ENCODE measurements at places on chromosomes 12 and 14.

DNA sequence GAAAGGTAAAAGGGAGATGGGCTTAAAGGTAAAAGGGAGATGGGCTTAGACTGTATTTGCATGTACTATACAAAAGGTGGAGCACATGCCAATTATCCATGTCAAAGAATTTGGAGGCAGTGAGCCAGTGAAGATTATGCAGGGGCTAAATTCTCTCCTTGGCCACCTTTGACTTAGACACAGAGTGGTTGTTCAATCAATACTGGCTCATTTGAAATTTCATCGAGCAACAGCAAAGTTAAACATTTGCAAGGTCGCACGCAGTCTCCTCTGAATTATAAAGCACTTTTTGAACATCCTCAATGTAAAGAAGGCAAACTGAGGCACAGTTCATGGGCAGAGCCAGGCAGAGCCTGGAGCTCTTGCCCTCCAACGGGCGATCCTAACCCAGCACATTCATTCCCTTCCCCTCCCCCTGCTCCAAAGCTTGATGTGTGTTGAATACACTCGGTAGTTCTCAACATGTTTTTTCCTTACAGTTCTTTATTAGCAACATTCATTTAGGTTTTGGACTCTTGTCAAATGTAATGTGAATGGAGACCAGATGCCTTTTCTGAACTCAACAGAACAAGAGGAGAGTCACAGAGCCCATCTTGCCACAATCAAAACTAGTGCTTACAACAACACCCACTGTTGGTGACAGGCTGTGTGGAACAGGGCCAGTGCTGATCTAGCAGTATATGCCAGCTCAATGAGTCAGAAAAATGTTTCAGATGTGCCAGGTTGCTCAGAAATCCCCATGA is 169.7 kb upstream of the G2E3 start:
- DNase-seq = no peak

GRCh38 chr12:64679487-64680001 is 69.2 kb downstream of the RASSF3 start:
- DNase-seq = peak; percentile 13

DNA sequence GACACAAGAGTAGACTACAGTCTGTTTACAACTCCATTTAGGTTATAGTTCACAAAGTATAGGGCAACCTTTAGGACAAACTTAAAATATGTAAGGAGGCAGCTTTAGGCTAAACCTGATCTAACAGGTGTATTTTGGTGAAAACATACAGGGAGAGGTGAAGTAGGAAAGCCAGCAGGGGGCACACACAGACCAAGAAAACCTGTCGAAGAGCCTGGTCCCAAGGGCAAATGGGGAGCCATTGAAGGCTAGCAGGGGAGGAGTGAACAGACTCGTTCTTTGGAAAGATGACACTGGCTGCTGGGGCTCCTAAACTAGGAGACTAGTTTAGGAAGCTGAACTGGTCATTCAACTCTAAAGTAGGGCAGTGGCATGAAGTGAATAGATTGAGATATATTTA is 138.8 kb upstream of the WSCD2 start:
- peak; percentile 10 for DNase-seq

DNA sequence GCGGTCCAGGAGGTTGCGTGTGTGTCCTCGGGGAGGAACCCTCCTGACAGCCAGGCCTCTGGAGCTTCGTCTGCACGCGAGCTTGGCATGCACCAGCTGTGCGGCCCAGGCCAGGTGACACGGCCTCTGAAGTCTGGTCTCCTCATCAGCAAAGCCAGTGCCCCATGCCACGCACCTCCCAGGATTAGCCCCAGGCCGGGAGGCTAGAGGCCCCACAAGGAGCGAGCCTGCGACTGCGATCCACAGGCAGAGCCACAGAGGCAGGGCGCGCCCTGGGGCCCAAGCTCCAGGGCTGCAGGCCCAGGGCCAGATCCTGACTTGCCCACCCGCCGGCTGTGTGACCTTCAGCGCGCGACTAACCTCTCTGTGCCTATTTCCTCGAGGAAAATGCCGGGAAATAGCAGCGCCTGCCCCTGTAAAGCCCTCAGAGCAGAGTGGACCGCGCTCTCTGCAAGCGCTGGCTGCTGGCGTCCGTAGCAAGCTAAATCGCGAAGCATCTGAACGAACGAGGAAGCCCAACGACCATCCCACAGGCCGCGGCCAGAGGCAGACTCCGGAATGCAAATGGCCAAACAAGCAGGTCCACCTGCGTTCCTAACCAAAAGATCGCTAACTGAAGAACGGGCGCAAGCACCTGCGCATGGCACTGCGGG is 492 bp upstream of the BTBD6 start:
- no peak for DNase-seq

DNA sequence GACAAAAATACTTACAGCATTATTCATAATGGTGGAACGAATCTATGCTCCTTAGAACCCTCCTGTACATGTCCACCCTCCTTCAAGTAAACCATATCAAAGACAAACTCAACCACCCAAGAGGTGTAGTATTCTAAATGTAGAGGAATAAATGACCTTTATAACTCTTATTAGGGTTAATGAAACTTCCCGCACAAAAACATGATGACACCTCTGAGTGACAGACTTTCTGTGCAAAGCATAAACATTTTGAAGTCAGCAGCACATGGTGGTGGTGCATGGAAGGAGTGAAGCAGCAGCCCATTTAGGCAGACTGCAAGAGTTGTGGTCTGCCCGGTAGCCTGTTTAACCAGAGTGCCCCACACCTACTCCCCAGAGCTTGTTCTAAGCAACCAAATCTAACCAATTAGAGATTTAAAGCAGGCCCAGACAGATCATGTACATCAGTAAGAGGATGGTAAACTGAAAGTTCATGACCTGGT is 615 bp upstream of the ASB8 start:
- no peak for DNase-seq

DNA sequence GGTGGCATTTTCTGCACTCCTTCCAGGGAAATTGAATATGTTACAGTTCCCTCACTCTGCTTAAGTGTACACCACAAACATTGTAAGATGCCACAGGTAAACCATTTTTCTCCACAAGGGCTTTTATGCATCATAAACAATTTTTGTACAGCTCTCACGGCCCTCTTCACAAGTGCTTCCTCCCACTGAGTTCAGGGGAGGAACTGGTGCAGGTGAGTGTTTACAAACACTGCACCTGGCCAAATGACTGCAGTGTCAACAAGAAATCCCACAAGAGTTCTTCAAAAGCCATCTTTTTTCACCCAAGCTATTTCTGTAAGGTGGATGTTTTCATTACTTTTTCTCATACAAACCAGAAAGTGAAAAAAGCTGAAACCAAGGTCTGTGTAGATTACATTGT is 973.2 kb downstream of the AACS start:
- DNase-seq = peak; percentile 57

GRCh38 chr12:53058674-53059433 is 9.0 kb downstream of the TNS2 start:
- no peak for DNase-seq

- DNase-seq = no peak
Measured at GRCh38 chr12:77488041-77488620, 342.6 kb upstream of the NAV3 start.

GRCh38 chr14:93045211-93045674 is 70.5 kb downstream of the ITPK1 start:
- no peak for DNase-seq

GRCh38 chr14:50578433-50578832 is 18.5 kb downstream of the ATL1 start:
- no peak for DNase-seq

DNA sequence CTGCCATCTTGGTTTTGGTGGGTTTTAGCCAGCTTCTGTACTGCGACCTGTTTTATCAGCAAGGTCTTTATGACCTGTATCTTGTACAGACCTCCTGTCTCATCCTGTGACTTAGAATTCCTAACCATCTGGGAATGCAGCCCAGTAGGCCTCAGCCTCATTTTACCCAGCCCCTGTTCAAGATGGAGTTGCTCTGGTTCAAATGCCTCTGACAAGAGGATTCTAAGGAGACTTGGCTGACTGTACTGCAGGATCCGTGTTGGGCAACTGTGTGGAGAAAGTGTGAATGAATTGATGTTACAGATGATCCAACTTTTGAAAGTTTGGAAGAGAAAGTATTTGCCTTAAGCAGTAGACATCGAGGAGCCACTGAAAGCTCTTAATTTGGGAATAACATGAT is 91.0 kb downstream of the TTLL5 start:
- DNase-seq = no peak

Measured in NCI-H1105 treated with DMSO at 0.1 percent for 48 hours (cell line).